HAP-1 (cell line): ENCODE measurements at places on chromosomes 12 and 14.

GRCh38 chr14:55724736-55725135 lies 144.7 kb downstream of the KTN1 start:
- DNase-seq, result no peak

DNA sequence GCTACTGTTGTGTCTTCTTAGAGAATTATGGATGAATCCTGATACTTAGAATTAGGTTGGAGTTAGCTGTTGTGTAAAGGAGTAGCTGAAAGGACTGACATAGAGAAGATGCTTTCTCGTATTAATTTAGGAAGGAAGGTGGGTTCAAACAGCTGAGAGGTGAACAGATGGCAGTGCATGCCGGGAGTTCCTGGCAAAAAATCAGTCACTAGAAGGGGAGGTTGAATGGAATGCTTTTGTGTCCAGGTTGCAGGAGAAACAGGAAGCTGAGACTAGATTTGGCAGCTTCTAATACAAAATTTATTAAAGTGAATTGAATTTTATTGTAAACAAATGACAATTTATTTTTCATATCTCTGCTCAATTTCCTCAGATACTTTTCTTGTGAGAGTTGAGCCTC lies 70.8 kb downstream of the BTG1 start:
- DNase-seq, result no peak

- DNase-seq, result no peak
These were observed 16.9 kb downstream of the PLEKHG7 start for GRCh38 chr12:92719674-92720073.

- DNase-seq, result no peak
These were observed 1595.8 kb upstream of the SEL1L start for GRCh38 chr14:83129496-83129895.

DNA sequence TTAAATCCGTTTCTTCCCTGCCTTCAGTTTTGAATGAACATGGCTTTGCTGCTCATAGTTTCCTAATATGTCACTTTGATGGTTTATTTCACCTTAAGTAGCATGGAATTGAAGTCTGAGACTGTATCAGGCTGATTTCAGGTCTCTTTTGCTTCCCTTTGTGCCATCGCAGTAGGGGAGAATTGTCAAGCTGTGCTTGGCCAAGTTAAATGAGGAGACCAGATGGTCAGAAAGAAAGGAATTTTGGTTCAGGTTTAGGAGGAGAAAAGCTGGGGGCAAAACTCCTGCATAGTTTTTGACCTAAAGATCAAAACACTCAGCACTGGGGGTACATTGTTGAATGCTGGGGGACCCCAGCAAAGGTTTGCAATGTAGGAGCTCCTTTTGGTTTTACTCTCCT lies 398.4 kb downstream of the NUAK1 start:
- no peak for DNase-seq

DNA sequence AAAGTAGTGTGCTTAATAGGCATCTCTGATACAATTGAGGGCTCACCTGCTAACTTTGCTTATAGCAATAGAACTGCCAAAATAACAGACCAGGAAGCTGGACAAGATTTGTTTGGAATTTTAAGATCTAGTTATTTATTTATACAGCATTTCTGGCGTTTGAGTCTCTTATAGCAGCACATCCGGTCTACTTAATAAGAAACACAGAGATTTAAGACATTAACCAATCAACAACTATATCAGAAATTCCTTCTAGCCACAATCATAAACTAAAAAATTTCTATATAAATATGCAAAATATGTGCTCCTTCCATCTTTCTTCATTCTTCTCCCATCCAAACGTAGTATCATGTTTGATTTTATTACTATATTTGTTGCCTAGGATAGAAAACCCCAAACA lies 2.6 kb downstream of the RTN1 start:
- DNase-seq, result no peak

- DNase-seq, result no peak
These were observed 1126.0 kb downstream of the AACS start for GRCh38 chr12:126191031-126191891.

- DNase-seq, result no peak
These were observed 6.3 kb upstream of the OR4E2 start for GRCh38 chr14:21647380-21647779.

DNA sequence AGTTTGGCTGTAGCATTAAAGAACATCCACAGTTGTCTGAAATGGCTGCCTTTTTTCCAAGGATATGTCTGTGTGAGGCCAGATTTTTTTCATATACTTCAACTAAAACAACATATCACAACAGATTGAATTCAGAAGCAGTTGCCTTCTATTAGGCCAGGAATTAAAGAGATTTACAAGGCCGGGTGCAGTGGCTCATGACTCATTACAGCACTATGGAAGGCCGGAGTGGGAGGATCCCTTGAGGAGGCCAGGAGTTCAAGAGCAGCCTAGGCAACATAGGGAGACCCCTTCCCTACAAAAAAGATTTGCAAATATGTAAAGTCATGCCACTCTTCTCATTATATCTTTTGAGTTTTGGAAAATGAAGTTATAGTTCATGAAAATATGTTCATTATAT lies 108.6 kb downstream of the KTN1 start:
- no peak for DNase-seq
